Activated CD8-positive, alpha-beta memory T cell treated with anti-CD3 and anti-CD28 coated beads for 4 hours (primary cell): ENCODE measurements at places on chromosomes 1 and 21.

DNA sequence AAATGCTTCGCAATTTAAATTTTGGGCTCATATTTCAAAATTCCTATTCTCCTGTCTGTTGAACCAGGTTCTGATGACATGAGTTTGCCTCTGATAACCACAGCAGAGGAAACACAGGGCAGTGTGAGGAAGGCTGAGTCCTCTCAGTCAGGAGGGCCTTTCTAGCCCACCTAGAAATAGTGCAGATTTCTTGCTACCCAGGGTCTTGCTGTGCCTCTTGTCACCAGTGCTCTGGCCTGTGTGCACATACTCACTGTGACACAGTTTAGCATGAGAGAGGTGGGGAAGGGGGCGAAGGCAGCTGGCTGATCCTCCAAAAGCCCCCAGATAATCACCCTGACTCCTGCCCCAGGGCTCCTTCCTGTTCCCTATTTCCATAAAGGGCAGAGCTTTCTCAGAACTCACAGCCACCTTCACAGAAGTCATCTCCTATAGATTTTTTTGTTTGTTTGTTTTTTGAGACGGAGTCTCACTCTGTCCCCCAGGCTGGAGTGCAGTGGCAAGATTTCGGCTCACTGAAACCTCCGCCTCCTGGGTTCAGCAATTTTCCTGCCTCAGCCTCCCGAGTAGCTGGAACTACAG lies 23.7 kb downstream of the ERRFI1 start:
- DNase-seq, result no peak

DNA sequence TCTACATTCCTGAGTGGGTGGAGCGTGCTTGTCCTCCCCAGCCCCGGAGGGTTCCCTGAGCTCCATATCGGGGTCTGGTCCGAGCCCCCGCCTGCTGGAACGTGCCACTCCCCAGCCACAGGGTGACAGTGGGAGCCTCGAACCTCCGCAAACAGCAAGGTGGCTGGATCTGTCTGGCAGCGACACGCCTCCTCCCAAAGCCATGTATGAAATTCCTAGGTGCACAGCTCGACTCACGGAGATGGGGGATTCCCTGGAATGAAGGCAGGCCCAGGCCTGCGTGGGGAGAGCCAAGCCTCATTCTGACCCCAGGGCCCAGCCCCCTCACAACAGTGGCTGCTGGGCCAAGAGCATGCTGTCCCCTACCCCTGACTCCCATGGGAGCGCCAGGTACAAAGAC lies 32.9 kb downstream of the TP73 start:
- DNase-seq, result no peak

GRCh38 chr1:41591891-41592290 lies 107.4 kb upstream of the EDN2 start:
- no peak for DNase-seq

GRCh38 chr1:31707711-31708110 lies 3.9 kb upstream of the COL16A1 start:
- no peak for DNase-seq

GRCh38 chr1:112000048-112000447 lies 10.6 kb upstream of the KCND3 start:
- DNase-seq, result no peak

- no peak for DNase-seq
These were observed 386.2 kb downstream of the HHIPL2 start for GRCh38 chr1:222161676-222162075.

DNA sequence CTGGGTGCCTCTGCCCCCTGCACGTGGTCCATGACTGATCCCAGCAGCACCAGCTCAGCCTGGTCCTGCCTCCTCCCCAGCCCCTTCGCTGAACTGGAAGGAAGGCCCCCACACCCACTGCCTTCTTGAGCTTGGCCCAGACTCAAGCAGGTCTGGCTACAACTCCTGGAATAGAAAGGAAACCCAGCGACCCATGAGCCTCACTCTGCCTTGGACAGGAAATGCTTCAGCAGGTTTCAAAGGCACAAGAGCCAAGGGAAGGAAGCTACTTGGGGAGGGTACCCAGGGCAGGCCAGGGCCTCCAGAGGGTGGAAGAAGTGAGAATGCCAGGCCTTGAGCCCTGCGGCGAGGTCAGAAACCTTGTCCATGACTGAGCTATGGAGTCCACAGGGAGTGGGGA lies 35.9 kb upstream of the RD3 start:
- no peak for DNase-seq

GRCh38 chr1:94335950-94336349 lies 82.2 kb upstream of the ABCD3 start:
- no peak for DNase-seq

DNA sequence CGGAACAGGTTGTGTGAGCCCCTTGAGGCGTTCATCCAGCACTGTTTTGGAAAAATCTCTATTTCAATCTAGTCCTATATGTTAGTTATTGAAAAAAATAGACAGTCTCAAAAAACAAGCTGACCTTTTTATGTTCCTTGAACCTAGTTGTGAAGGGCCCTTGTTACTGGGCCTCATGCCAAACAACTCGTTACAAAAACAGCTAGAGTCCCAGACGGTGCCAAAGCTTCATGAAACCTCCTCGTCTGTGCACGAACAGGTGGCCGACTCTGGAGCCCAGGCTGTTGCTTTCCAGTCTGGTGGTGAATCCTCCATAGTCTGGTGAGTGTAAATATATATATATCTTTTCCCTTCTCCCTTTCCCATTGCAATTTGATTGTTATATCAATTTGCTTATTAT lies at the start of gene CHIA:
TSS of gene CHIA (plus strand) at position 222 of the 400 bp plus-strand sequence. CDS start 19,617 bp downstream, outside the sequence.
- DNase-seq, result no peak

- no peak for DNase-seq
These were observed 28.9 kb downstream of the EPHA2 start for GRCh38 chr1:16126743-16127515.

DNA sequence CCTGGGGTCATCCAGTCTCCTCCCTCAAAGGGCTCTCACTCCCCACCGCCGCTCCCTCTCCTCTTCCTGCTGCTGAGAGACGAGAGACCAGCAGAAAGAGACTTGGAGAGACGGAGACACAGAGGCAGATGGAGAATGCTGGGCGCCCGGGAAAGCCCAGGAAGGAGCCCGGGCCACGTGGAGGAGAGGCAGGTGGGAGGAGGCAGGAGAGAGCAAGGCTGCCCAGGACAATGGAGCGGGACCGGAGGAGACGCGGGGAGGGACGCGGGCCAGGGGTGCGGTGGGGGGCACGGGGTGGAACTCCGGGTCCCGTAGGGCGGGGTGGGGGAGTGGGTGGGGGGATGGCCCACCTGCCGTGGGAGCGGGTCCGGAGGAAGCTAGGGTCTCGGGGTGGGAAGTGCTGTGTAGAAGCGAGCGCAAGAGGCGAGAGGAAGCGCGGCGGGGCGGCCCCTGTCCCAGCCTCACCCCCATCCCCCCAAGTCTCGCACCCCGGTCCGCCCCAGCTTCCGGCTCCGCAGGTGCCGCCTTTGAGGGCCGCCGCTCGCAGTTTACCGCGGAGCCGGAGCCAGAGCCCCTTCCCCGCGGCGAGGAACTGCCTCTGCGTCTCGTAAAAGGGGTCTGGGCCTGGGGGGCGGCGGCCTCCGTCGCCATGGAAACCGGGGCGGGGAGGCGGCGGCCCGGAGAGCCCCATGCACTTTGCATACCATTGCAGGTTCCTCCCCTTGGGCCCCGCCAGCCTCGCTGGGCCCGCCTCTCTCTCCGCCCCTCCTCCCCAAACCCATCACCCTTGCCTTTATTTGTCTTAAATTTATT lies 11.7 kb upstream of the EPHA2 start:
- peak; percentile 27 for DNase-seq

DNA sequence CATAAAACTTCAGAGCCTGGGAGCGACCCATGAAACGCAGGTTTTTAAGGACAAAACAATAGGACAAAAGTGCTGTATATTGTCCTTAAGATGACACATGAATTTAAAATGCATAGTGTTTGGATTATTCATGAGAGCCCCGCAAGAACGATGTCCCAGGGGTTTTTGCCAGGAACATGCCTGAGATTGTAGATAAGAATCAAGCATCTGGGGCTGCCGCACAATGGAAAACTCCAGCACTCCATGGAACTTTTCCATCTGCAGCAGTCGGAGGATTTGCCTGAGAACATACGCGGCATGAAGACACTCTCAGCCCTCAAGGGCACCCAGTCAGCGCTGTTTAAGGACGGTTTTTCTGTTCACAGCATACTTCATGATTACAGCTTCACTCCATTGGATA lies 5.3 kb upstream of the ERG start:
- no peak for DNase-seq

GRCh38 chr1:47393141-47393540 lies 22.9 kb upstream of the FOXE3 start:
- no peak for DNase-seq

- DNase-seq, result no peak
These were observed 41.3 kb downstream of the LRRC71 start for GRCh38 chr1:156961709-156962108.

DNA sequence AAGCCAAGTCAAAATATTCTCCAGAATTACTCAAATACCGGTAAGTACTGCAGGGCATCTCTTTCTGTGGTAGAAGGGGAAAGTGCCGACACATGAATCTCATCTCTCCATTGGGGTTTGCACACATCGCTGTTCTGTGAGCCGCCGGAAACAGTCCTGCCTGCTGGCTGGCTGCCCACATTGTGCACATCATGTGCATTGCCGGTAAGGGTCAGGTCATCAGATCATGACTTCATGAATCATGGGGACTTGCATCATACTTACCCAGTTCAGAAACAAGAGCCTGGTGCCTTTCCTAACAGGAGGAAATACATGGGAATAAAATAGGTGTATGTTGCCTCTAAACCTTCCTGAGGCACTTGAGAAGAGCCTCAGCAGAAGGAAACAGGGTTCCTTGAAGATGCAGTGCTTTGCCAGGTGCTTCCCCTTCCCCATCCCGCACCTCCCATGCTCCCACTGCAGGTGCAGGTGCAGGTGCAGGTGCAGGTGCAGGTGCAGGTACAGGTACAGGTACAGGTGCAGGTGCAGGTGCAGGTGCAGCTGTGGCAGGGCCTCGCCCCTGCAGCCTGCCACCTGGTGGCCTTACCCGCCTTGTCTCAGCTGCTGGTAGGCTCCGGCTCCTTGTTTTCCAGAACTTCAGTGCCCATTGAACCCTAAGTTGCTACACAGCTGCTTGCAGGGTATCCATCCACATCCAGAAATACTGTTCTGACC lies 26.5 kb downstream of the GPR137B start:
- no peak for DNase-seq

- DNase-seq, result no peak
These were observed 8.2 kb downstream of the UQCRHL start for GRCh38 chr1:15799004-15799867.

DNA sequence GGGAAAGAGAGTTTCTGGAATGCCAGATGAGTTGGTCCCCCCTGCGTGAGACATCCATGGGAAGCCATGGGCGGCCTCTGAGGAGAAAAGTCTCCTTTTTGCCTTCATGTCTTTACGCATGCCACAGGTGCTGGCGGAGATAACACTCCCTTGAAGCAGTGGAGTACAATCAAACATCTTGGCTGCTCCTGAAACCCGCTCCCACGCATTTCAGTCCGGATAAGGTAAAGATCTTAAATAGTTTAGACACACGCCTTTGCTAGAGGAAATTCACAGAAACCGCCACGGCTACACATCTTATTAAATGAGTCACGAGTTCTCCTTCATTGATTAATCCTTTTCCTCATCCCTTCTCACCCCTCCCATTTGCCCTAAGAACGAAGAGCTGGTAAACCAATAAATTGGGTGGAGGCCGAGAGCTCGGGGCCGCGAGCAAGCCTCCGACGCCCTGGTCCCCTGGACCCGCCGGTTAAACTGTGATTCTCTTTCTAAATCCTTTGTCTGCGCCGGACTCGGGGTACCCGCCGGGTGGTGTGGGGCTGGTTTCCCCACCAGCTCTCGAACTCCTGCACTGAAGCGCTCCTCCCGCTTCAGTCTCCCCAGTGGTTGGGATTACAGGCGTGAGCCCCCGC lies 6.6 kb upstream of the ZNF669 start:
- DNase-seq, result no peak

- peak; percentile 58 for DNase-seq
These were observed 14.1 kb downstream of the HENMT1 start for GRCh38 chr1:108646648-108647269.

- DNase-seq, result no peak
These were observed 32.8 kb upstream of the SCMH1 start for GRCh38 chr1:41274752-41275545.

DNA sequence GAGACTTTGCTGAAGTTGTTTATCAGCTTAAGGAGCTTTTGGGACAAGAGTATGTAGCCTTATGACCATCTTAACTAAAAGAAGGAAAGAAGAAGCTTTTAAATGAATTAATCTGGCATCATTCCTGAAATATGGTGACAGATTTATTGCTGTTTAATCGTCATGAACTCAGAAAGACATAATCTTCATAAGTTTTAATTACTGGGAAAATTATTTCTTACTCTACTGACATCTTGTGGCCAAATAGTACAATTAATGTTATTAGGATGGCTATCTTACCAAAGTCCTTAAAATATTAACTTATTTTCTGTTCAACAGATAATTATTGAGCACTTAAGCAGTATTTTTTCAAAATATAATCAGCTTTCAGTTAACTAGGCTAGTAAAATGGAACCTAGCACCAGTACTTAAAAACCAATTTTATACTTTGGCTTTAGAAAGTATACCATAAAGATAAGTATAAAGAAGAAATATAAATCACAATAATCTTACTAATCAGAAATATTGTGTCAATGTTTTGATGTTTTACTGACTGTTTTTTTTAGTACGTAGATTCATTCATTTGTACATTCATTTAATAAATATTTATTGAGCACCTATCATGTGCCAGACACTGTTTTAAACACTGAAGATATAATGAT lies 34.7 kb upstream of the GPR25 start:
- DNase-seq, result no peak

GRCh38 chr1:201488830-201489589 lies 17.9 kb downstream of the CSRP1 start:
- DNase-seq, result no peak

DNA sequence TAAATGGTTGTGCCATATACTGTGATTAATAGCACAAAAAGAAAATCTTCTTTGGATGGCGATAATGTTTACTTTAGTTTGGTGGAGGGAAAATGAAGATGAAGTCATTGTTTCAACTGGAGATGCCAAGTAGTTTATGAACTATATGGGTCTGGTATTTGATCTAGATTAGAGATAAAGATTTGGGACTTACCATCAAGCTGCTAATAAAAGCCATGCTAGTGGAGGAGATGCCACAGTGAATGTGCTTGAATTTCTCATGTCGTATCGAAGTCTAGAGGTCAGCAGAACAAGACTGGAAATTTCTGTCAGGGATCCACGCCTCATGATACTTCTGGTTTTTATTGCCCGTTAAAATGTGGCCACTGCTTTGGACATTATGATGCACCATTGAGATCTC lies 742.0 kb downstream of the NCAM2 start:
- DNase-seq, result no peak

DNA sequence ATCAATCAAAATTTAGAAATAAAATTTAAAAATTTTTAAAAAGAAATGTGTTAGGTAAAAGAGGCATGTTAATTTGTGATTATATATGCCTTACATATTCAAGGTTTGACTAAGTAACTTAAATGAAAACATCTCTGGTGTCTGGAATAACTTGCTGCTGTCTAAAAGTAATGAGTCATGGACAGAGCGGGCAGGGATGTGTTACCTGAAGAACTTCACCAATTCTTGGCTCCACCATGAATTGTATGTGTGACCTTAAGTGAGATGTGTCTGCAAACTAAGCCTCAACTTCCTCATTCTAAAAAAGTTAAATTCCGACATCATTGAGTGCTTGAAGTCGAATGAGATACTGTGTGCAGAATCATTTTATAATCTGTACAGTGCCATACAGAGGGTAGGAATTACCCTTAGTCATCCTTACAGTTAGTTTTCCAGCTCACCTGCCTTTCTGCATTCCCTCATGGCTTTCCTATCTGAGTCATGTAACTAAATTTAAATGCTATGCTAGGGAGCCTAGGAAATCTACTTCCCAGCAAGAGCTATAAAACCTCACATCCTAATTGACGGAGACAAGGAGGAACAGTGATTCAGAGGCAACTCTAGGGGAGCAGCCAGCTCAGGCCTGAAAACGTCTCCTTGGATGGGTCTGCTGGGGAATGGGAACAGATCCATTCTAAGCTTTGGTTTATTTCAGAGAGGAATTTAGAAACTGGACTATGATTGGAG lies 100.7 kb upstream of the TSPAN2 start:
- DNase-seq, result no peak
